ENCODE measurements at places on chromosomes 1 and 21.

DNA sequence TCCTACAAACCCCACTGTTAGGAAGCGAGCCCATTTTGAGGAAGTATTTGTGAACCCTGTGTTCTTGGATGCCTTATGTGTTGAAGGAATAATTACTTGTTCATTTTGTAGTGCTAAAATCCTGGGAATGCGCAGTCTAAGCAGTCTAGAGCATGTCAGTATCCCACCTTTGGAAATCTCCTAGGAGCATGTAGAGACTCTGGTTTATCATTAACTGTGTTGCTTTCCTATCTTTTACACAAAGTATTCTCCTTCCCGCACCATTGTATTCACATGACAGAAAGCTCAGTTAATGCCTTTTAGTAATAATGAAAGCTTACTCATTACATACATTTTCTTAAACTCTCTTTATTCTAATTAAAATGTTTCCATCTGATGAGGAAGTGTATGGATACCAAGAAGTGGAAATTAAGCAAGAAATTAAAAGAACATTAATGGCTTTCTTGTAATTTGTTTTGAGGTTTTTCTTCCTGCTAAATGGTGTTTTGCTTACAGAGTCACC is 99.4 kb downstream of the CAMTA1 start:
- no peak for DNase-seq

- DNase-seq, result no peak
Observed at GRCh38 chr1:51156752-51157151, 54.7 kb downstream of the C1orf185 start.

DNA sequence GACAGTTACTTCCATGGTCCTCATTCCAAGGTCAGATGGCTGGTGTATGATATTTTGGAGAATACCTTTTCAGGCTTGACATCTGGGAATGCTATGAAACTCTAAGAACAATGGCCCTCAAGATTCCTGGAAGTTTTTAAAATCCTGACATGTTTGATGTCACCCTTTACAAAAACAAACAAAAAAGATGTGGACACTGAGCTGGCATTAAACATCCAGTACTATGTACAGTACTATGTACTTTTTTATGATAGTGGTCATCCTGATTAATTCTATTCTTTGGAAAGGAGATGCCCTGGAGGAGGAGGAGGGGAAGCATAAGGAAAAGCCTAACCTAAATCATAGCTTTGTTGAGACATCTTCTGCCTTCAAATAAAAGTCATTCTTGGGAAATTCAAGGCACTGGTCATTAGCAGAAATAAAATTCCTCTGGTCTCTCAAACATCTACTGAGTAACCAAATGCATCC is 235.4 kb downstream of the HMCN1 start:
- no peak for DNase-seq

- DNase-seq, result no peak
Observed at GRCh38 chr1:161198194-161198896, 509 bp downstream of the ADAMTS4 start.

- DNase-seq, result no peak
Observed at GRCh38 chr1:42731585-42731984, 8.5 kb downstream of the CLDN19 start.

DNA sequence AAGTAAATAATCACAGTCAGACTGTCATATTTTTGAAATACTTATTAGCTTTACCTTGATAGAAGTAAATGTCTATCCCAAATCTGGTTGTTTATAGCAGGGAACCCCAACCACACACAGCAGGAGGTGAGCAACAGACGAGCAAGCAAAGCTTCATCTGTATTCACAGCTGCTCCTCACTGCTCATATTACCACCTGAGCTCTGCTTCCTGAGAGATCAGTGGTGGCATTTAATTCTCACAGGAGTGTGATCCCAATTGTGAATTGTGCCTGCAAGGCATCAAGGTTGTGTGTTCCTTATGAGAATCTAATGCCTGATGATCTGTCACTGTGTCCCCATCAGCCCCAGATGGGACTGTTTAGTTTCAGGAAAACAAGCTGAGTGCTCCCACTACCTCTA is 104.3 kb downstream of the GPATCH2 start:
- DNase-seq, result no peak

- DNase-seq, result no peak
Observed at GRCh38 chr1:178537382-178538090, 24.6 kb downstream of the TEX35 start.

DNA sequence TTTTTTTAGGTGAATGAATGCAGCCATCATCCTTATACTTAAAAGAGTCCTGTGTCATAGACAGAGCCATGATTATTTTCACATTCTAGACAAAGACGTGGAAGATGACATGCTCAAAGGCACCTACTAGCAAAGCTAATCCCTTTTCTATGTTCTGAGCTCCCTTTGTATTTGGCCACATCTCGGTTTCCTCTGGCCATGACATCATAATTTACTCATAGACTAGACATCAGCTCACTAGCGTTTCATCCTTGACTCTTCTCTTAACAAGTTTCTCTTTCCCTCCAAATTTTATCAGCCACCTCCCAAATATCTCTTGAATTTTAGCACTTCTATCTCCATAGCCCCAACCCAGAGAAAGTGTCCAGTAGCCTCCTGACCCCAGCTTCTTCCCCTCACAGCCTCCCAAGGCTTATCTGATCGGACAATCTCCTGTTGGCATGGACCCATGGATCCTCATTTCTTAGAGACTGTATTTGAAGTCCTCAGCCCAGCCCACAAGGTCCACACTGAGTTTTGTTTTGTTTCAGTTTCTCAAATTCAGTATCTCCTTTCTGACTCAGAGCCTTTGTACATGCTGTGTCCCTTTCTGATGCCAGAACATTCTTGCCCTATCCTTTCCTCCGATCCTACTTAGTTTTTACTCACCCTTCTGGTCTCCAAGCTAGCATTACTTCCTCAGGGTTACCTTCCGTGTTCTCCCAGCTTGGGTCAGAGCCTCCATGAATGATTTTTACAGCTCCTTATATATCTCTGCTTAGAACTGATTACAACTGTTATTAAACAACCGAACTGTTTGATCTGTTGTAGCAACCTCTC is 33.0 kb upstream of the EPS8L3 start:
- DNase-seq, result no peak

DNA sequence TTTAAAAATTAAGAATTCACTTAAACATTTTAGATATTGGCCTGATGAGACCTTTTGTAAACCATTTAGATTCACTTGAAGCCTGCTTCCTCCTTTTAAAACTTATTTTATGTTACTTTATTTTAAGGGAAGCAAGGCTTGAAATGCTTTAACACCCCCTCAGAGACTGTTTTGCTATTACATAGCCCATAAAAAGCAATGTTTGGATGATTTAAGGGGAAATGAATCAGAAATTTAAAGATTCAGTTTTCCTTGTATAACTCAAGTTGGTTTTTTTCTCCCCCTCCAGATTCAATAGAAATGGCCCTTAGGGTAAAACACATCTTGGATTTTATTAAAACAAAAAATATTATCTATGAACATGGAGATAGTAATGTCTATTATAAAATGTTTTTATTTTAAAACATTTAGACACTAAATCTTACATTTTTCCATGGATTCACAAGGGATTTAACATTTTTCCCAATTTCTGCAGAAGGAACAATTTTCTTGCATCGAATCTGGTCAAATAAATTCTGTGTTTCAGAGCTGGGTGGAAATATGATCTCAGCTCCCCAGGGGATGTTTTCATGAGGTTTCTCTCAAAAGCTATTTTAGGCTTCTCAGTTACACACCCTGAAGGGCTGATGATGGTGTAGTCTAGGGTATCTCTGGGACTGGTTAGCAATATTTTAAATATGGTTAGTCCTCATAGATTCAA is 69.3 kb upstream of the WARS2 start:
- DNase-seq, result no peak

DNA sequence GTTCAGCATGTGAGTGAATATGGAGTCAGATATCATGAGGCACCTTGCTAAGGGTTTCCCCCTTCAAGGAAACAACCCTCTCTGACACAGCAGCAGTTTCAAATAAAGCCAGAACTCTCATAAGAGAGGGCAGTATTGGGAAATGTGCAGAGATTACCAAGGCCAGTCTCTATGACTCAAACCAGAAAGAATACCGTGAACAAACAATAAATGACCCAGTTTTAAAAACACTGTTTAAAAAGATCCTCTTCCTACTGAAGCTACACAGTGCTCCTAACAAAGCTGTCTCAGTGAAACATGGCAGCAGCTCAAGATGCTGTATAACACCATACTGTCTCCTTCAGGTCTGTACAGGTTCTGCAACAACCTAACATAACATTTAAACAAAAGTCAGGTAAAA is 102.6 kb downstream of the KIAA0319L start:
- DNase-seq, result no peak
